ENCODE measurements at places on chromosomes 5 and 9. TPM values are rescaled to one million over a fixed set of nuclear protein-coding genes. Genes with fewer than 3 reads are reported as not detected.

The SVEP1 gene
- total RNA-seq: 8.7 TPM

The PFN3 gene
- total RNA-seq: not detected

The TSSK1B gene
- total RNA-seq: not detected

The OR1L4 gene
- not detected for total RNA-seq

The SH2D3C gene
- 20.9 TPM for total RNA-seq

The TMEM252 gene
- not detected for total RNA-seq

The PRUNE2 gene
- total RNA-seq: 1.9 TPM

The RAI14 gene
- 12.0 TPM for total RNA-seq

The SLC2A6 gene
- 2.6 TPM for total RNA-seq

The NUTM2F gene
- total RNA-seq: not detected

The ADAMTS12 gene
- 1.7 TPM for total RNA-seq

The MARCOL gene
- total RNA-seq: not detected

Measured in heart right ventricle (tissue), 16 donors.